CD4-positive, alpha-beta T cell treated with Interleukin-10 for 1 hour (primary cell): ENCODE measurements at places on chromosomes 6 and 20.
A peak's percentile ranks its signal among the peaks of the same experiment; 100 is the strongest.

- no peak for DNase-seq
Observed at GRCh38 chr20:10675450-10675848, 1.6 kb upstream of the JAG1 start.

- peak; percentile 90 for DNase-seq
Observed at GRCh38 chr6:25056130-25056529, 120.4 kb upstream of the RIPOR2 start.

DNA sequence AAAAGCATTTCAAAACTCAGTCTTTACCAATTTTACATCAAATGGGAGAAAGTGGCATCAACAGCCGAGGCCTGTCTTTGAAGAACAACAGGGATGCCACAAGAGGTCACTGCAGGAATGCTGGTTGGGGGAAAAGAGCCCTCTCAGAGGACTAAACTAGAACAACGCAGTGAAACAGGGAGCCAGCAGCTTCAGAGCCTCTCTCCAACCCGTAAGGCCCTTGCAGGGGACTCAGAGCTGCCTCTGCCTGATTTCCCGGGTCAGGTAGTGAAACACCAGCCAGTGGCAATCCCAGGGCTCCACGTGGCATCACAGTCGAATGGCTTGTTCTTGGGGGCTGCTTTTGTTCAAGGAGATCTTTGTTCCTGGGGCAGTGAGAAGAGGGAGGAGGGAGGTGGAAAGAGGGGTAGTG lies 55.0 kb upstream of the KCNK16 start:
- DNase-seq, result no peak

- DNase-seq, result no peak
Observed at GRCh38 chr6:103122766-103123601, 1729.5 kb downstream of the GRIK2 start.

GRCh38 chr6:25062070-25062811 lies 126.5 kb upstream of the RIPOR2 start:
- DNase-seq, result no peak

DNA sequence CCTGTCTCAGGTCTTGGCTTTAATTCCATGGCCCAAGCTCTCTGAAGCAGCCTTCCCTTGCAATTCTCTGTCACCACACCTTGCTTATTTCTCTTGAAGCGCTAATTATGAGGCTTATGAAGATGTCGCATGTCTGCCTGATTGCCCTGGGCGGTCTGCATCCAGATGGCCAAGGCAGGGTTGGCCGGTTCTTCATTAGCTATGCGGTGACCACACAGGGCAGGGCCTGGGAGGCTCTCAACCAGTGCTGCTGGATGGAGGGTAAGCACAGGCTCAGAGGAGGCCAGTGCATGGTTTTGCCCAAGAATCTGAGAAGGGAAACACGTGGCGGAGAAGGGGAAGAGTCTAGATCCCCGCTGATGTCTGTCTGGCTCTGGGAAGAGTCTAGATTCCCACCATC lies 528.7 kb downstream of the CDH26 start:
- no peak for DNase-seq

- DNase-seq, result no peak
Observed at GRCh38 chr6:125839471-125839870, 48.7 kb downstream of the NCOA7 start.

GRCh38 chr20:6726761-6727160 lies 40.7 kb upstream of the BMP2 start:
- DNase-seq, result no peak

DNA sequence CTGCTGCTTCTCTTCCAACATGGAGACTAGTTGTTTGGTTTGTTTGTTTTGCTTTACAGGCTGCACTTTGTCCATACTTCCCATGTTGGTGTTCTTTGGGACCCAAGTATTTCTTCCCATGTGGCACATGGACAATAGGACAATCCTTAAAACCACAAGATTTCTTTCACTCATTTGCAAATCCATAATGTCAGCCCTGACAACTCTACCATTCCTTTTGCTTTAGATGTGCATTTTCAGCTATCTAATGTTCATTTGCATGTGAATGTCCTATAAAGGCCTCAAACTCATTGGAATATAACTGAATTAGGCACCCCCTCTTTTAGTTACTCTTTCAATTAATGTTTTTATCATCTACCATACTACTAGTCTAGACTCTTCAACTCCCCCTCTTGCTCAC lies 16.7 kb downstream of the THEMIS start:
- no peak for DNase-seq
